ENCODE measurements at places on chromosomes 3 and 15.
A peak's percentile ranks its signal among the peaks of the same experiment; 100 is the strongest.

DNA sequence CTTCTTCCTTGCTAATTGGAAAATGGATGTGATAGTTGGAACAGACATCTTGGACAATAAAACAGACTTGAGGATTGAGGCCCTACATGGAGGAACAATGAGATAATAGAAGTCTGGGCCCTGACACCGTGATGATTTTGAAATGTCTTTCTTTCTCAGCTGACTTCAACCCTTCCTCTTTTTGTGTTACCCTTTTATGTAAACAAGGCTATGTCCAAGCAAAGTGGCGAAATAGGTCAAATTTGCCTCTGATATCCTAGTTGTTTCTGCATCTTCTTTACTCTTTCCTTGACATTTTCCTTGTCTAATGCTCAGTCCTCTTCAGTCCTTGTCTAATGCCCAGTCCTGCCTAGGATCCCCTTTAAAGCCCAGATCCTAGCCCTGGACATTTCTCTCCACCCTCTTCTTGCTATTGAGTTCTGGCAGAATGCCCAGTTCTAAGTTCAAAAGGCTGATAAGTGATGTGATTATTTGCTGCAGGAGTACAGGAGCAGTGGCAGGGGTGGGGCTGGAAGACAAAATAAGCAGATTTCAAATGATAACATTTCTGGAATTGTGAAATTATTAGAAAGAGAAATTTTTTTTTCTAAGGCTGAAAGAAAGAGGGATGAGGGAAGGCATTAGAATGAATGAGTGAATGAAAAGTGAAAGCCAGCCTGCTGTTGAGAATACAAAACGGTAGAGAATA, 6.5 kb upstream of the VPS8 start:
- no peak for DNase-seq

DNA sequence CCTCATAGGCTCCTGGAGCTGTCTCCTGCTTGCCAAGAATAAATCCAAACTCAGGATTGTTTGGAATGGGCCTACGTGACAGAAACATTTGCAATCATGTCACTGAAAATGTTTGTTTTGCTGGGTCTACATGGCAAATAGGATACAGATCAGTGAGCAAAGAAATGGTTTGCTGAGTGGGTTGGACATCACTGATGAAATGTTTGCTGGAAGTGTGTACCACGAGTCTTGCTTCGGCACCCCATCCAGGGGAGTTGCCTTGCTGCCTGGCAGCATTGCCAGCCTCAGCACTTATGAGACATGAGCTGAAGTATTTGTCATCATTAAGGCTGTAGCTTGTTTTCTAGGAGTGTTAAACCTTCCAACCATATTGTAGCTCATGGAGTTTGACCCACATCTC, 213.3 kb upstream of the CFAP20DC start:
- DNase-seq = no peak

DNA sequence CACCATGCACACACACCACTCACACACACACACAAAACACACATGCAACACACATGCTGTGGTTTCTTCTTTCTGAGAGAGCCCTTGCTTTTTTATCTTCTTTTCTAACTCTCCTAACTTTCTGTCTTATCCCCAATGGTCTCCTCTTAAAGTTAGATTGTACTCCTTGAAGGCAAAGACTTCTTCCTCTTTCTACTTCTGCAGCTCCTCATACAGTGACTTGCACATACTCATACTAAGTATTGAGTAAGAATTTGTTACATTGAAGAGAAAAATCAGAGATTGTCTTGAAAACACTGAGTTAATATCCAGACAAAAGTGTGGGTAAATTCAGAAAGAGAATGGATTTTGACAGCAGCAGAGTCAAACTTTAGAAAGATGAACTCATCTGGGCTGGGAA, 64.4 kb downstream of the GTPBP8 start:
- DNase-seq = no peak

- DNase-seq = no peak
These were observed 9.9 kb downstream of the SPCS1 start for GRCh38 chr3:52715714-52716305.

- peak; percentile 61 for DNase-seq
These were observed 1.8 kb upstream of the MESD start for GRCh38 chr15:80991421-80991820.

GRCh38 chr3:35523838-35524237, 115.5 kb upstream of the ARPP21 start:
- no peak for DNase-seq

DNA sequence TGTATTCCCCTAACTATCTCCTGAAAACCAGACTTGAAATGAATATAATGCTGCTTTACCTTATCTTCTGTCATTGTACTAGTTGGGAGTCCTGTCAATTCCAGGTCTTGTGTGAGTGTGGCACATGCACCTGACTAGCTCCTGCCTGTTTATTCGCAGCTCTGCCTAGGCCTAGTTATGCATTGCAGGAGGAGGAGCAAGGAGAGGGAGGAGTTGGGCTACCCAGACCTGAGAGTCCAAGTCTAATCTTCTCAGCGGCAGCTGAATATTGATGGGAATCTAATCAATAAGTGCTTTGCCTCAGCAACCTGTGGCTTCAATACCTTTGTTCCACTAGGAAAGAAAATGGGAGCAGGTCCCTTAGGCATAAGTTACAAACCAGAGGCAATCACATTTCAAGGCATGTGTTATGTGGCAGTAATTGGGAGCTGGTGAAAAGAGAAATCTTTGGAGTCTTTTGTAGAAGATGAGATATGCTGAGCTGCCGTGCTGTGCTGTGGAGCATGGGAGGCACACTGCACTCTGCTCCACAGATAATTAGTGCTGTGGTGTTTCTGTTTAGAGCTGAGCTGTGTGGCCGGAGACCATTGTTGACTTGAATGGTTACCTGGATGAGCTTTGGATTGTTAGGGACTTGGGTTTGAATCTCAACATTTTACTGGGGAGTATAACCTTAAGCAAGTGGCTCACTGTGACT, at the start of gene SLC2A2:
Gene SLC2A2 (minus strand): TSS at position 124 of the 697 bp plus-strand sequence. CDS start 50 bp downstream, at position 74.
- no peak for DNase-seq

GRCh38 chr15:83153288-83153687, 45.8 kb downstream of the TM6SF1 start:
- DNase-seq = no peak

GRCh38 chr3:32184187-32184730, 54.2 kb upstream of the CMTM8 start:
- no peak for DNase-seq

DNA sequence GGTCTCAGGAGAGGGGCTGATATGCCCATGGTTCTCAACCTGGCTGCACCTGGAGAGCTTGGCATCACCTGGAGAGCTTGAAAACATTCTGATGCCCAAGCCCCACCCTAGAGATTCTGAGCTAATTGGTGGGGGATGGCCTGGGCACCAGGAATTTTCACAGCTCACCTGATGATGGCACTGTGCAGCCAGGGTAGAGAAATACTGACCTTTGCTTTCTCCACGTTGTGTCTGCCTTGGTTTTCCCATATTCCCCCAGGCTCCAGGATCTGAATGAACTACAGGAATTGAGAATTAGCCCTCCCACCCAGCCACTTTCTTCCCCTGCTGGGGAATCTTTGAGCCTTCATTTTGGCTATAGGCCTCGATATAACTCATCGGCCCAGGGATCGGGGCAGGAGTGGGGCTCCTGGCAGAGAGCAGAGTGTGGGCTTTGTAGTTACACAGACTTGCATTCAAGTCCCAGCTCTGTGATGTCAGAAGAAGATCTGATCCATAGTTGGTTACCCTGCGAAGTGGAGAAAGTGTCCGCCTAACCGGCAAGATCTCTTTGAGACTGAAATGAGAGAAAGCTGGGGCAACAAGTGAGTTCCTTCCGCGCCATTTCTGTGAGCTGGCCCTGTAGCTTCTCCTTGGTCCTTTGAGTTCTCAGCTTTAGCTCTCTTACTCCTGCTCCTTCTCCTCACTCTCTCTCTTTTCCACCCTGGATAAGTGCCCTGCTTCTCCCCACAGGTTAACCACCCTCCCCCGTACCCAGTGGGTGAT, 33.1 kb upstream of the UBE2Q2 start:
- DNase-seq = peak; percentile 14

GRCh38 chr15:60217161-60217560, 180.6 kb downstream of the ANXA2 start:
- DNase-seq = no peak

GRCh38 chr3:16477521-16477920, 36.0 kb downstream of the RFTN1 start:
- no peak for DNase-seq

GRCh38 chr15:34700891-34701427, 53.8 kb downstream of the GJD2 start:
- no peak for DNase-seq

GRCh38 chr3:48425281-48425812, 4.5 kb downstream of the PLXNB1 start:
- no peak for DNase-seq

- DNase-seq = no peak
These were observed 5.3 kb upstream of the KIF7 start for GRCh38 chr15:89660556-89660955.

GRCh38 chr3:67500709-67501108, 153.7 kb downstream of the SUCLG2 start:
- DNase-seq = no peak

DNA sequence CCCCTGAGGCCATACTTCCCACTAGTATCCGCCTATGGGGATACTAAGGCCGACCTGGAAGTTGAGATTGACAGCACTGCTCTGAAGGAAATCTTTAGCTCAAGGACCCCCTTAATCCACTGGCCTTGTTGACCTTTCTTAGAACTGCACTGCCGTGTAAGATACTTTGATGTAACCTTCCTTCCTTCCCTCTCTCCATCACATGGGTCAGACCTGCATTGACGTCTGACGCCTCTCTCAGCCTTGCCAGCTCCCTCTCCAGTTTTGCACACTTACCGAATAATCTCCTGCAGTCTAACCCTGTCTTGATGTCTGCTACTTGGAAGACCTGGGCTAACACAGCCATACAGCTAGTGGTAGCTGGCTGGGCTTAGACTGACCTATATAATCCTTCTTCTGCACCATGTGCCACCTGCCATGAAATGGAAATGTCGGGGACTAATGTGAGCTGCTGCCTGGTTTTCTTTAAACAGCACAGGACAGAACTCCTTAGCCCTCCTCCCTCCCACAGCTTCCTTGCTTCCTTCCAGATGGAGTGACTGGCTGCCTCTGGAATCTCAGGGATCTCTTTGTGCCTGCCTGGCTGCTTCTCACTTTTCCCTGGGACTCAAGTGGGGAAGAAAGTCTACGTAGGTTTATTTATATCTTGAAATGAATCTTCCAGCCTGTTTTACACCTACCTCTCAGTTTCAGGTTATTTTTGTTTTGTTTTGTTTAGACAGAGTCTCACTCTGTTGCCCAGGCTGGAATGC, 39.2 kb upstream of the HERC1 start:
- DNase-seq = no peak

DNA sequence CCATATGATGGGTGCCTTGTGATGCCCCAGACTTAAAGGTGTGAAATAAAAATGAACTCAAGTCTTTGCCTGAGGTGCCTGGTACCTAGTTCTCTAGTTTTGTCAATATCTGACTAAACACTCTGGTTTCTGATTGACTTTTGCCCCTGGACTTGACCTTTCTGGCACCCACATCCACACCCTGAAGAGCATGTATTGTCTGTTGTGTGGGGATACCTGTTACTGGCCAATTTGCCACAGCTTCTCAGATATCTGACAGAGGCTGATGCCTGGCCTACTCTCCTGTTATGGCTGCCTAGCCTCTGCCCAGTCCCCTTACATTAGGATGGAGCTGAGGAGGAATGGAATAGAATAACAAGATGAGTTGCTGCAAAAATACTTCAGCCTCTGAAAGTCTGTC, 3.6 kb downstream of the ZBTB38 start:
- DNase-seq = no peak

DNA sequence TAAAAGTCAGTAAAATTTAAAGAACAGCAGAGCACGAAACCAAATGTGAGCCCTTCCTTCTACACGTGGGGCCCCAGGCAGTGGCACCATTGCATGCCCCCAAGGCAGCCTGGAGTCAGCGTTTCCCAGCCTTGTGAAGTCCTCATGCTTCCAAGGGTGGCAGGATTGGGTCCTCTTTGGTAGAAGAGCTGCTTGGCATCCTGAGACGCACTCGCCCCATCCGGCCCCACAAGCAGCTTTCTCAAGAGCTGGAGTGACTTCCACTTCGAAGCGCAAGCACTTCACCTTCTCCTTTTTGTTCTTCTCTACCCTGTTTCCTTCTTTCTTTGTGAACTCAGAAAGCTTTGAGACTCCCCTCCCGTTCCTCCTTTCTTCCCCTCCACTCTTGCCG, 34.7 kb downstream of the ZNF710 start:
- DNase-seq = no peak

DNA sequence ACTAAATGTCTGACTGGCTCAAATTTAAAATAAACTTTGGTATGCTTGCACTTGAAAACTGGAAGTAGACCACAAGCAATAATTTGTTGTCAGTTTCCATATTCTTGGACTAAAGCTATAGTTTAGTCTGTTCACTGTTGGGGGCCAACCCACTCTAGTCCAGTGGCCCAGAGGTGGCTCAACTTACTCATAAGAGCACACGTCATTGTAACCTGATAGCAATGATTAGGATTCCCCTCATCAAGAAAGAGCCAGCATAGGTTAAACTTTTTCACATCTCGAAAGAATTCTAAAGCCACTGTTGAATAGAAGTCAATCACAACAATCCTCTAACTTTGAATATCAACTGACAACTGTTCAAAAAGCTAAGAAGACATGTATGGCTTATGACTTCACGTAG, 147.0 kb downstream of the MEIS2 start:
- no peak for DNase-seq

- DNase-seq = no peak
These were observed 339.9 kb upstream of the RBMS3 start for GRCh38 chr3:28940994-28941393.

DNA sequence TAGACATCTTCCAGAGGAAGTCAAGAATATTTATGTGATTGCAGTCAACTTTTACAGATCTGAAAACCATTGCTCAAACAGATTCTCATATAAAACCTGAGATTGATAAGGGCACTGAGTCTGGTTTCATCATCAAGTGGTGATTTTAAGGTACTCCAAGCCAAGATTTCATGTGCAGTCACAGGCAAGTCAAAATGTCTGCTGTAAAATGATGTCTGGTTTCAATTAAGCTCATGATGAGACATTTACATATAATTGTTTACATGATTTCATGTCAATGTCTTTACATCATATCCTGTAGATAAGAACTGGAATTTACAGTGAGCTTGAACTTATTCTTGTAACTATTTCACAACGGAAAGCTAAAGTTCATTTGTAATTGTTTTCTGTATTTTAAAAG, 1215.5 kb downstream of the ROBO2 start:
- DNase-seq = peak; percentile 71

- no peak for DNase-seq
These were observed 768 bp downstream of the ANO10 start for GRCh38 chr3:43620831-43621655.

DNA sequence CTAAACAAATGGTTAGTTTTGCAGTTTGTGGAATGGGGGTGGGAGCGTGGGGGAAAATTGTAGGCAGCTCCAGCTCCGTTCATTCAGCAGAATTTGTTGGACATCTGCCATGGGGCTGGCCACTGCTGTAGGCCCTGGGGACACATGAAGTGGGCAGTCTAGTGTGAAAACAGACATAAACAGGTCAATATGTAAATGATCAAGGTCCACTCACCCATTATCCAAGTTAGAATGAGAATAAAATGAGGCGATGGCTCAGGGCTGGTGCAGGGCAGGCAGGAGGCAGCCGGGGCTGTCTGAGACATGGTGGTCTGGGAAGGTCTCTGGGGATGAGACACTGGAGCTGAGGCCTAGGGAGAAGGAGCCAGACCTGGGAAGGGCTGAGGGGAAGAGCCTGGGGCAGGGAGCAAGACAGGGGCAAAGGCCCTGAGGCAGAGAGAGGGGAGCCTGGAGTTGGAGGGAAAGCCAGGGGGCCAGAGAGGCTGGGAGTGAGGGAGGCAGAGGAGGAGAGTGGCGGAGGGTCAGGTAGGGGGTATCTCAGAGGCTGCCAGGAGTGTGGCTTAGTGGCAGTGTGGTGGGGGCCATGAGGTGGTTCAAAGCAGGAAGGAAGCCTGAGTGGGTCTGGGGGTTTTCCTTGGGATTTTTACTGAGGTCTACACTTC, 6.2 kb upstream of the SLC6A6 start:
- no peak for DNase-seq
